Activated CD8-positive, alpha-beta memory T cell treated with anti-CD3 and anti-CD28 coated beads, Interleukin-2, amount 50 U/mL, for 4 hours (primary cell): ENCODE measurements at places on chromosomes 5 and 9.

DNA sequence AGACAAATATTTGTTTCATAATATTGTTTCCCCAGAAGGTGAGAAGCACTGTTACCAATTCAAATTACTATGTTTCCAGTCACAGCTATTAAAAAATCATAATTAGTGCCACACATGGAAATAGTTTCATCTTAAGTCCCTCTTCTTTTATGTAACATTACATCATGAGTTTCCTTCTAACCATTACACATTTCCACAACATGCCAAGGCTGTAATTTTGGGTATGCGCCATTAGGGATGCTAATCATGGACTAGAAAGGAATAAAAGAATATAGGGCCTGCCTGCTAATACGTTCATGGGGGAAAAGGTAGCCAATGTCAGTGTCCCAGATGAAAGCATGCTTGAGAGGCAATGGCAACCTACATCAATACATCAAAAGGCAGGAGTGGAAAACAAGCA, 142.5 kb upstream of the LPAR1 start:
- no peak for DNase-seq

GRCh38 chr5:124289130-124289529, 457.3 kb downstream of the ZNF608 start:
- DNase-seq: no peak

GRCh38 chr9:3036333-3036700, 192.4 kb upstream of the PUM3 start:
- no peak for DNase-seq

GRCh38 chr5:13930541-13931171, 13.8 kb downstream of the DNAH5 start:
- no peak for DNase-seq

GRCh38 chr5:154285661-154286408, 95.3 kb downstream of the GALNT10 start:
- DNase-seq: no peak

GRCh38 chr5:150402229-150402773, 10.4 kb downstream of the CD74 start:
- no peak for DNase-seq

GRCh38 chr5:88214655-88215054, 54.0 kb downstream of the TMEM161B start:
- DNase-seq: no peak

DNA sequence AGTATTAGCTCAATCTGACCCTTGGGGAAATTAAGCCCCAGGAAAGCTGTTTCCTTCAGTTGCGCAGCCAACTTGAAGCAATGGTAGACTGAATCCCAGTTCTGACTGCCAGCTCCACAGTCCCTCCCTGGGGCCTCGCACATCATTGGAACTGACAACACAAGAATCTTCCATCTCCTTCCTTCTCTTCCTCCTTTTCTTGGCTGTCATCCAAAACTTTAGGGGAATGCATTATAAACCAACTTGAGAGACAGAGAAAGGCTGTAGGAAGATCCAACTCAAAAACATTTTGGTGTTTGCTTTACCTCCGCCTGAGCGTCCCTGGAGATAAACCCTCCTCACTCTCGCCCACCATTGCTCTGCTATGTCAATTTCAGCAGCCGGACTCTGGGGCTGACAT, 16.6 kb downstream of the KCNIP1 start:
- DNase-seq: no peak

- no peak for DNase-seq
These were observed 30.4 kb downstream of the COL15A1 start for GRCh38 chr9:98974106-98974505.

GRCh38 chr9:14992516-14992915, 82.3 kb upstream of the FREM1 start:
- no peak for DNase-seq

GRCh38 chr9:35164711-35165110, 2.9 kb downstream of the UNC13B start:
- DNase-seq: no peak

- no peak for DNase-seq
These were observed 59.6 kb downstream of the BARX1 start for GRCh38 chr9:93895535-93895934.

- no peak for DNase-seq
These were observed 2.6 kb downstream of the HNRNPH1 start for GRCh38 chr5:179620703-179621350.

GRCh38 chr9:133580419-133580738, 28.8 kb downstream of the FAM163B start:
- DNase-seq: no peak

GRCh38 chr5:139482050-139482889, at the start of gene STING1:
TSS of gene STING1 (minus strand) at chr5:139482758. CDS start at chr5:139481704, 1,054 bp downstream.
- peak; percentile 42 for DNase-seq

GRCh38 chr5:99320436-99320835, 391.6 kb upstream of the CHD1 start:
- no peak for DNase-seq

- no peak for DNase-seq
These were observed 79.3 kb downstream of the EPB41L4A start for GRCh38 chr5:112339761-112340160.

DNA sequence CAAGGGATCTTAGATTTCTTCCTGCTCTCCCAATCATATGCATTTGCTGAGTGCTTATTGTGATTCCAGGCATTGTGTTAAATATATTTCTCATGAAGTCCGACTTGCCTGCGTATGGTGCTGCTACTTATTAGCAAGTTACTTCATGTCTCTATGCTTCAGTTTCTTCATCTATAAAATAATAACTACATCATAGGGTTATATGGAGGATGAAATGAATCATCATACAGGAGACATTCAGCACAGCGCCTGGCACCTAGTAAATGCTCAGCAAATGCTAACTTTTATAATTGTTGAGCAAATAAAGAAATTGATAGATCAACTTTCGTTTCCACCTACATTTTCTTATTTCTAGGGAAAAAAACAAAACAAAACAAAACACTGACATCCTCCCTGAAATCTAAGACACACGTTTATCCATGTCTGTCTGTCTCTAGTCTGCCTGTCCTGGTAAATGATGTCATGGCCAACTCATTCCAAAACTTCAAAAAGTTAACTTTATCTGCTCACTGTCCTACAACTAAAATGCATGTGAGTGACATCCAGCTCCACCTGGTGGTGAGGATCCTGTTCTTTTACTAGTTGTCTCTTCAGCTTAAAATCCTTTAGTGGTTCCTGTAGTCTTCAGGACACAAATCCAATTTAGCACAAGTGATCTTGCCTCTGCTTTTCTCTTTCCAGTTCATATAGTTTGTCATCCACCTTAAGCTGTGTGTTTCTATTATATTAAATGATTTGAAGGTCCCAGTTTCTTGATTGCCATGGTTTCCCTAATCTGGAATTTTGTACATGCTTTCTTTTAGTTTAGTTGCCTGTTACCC, 27.7 kb downstream of the PPP3R2 start:
- DNase-seq: peak; percentile 19

- DNase-seq: no peak
These were observed 12.1 kb upstream of the P4HA2 start for GRCh38 chr5:132239776-132240175.

GRCh38 chr5:4348423-4348822, 752.8 kb downstream of the IRX1 start:
- DNase-seq: no peak

GRCh38 chr9:82890865-82891264, 172.1 kb downstream of the RASEF start:
- DNase-seq: no peak

- no peak for DNase-seq
These were observed 494 bp downstream of the ASTN2 start for GRCh38 chr9:117414220-117414905.

DNA sequence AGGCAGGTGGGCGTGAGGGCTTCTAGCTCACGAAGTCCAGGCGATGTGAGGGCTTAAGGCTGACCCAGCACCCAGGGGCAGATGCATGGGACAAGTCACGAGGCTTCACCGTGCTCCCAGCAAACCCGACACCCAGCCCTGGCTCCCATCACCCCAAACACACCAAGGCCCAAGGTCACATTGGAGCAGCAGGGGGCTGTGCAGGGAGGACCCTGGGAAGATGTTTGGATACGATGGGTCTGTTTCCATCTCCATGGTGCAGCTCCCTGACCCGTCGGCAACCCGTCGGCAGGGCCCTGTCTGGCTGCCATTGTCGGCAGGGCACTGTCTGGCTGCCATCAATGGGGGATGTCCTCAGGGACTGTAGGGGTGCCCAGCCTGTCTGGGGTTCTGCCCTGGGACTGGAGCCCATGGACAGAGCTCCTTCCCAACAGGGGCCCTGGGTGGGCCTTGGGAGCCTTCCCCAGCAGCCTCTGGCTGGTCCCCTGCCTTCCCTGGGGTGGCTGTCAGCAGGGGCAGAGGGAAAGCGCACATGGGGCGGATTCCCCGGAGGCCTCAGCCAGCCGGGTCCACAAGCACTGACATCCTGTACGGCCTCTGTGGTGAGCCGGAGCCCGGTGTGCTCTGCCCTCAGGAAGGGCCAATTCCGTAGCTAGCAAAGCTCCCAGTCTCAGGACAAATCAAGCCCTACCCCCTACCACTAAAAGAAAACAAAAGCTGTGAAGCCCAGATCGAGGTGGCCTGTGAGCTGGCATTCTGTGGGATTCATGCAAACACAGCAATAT, 47.1 kb downstream of the NACC2 start:
- no peak for DNase-seq

GRCh38 chr5:34053133-34053532, 10.1 kb upstream of the C1QTNF3 start:
- DNase-seq: no peak

- no peak for DNase-seq
These were observed 24.8 kb downstream of the PLPP1 start for GRCh38 chr5:55509796-55510522.

- no peak for DNase-seq
These were observed 44.2 kb downstream of the MRPL36 start for GRCh38 chr5:1755321-1755949.

- DNase-seq: no peak
These were observed 413.1 kb downstream of the KCTD16 start for GRCh38 chr5:144583541-144584449.

GRCh38 chr9:14715102-14715501, 7.4 kb downstream of the CER1 start:
- no peak for DNase-seq
